ENCODE measurements at places on chromosomes 16 and 17.
A peak's percentile ranks its signal among the peaks of the same experiment; 100 is the strongest.

DNA sequence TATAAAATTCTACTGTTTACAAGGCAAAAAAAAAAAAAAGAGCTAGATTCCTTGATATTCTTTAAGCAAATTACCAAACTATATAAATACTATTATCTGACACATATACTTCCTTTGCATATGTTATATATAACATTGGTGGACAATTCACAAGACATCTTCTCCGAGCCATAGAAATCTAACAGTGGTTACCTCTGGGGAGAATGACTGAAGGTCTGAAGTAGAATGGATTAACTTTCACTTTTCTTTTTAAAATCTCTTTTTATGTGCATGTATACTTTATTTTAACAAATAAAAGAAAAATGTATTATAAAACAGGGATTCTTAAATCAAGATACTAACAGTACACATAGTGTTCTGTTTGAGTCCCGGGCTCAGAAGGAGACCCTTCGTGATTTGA is 131.0 kb downstream of the MRTFB start:
- DNase-seq, result no peak

DNA sequence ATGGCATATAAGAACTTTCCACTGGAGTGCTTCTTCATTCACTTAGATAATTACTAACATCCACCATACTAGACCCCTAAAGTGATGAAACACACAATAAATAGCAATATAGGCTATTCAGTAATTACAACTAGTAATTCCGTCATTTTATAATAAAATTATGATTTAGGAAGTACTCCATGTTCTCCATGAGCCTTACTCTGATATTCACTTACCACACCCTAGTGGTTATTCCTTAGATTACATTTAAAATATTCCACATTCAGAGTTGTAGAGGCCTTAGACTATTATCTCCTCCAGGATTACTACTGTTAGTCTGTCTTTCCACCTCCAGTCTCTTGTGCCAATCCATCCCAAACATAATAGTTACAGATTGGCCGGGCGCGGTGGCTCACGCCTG is 62.4 kb downstream of the STH start:
- DNase-seq, result no peak

DNA sequence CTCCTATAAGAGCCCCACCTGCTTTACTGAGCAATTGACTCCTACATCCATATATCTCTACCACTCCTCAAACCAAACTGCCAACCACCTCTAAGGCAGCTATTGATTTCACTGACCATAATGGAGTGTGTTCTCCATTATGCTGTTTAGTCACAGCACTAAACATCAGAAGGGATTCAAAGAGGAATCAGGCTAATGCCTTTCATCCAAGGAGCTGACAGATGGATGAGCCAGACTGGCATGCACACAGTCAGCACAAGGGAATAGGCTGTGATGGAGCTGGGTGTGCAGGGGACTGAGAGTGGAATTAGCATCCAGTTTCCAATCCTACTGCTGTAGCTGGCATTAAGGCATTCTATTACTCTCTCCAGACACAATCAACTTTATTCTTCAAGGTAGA is 88.7 kb upstream of the CCL2 start:
- no peak for DNase-seq

DNA sequence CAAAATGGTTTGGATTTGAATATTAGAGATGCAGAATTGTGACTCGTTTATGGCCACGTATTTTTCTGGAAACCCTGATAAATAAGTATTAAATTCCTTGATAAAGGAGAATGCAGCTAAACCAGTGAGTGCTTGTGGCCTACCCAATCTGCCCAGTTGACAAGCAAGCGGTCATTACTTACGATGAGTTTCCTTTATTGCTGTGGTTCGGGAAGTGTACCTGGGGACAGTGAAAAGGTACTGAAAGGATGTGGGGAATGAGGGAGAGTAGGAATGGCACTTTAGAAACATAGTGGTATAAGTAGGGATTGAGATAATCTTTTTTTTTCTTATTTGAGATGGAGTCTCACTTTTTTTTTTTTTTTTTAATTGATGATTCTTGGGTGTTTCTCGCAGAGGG is 33.8 kb downstream of the RBBP6 start:
- DNase-seq, result no peak

GRCh38 chr17:79970576-79971068 is 65.0 kb downstream of the TBC1D16 start:
- peak; percentile 72 for DNase-seq

DNA sequence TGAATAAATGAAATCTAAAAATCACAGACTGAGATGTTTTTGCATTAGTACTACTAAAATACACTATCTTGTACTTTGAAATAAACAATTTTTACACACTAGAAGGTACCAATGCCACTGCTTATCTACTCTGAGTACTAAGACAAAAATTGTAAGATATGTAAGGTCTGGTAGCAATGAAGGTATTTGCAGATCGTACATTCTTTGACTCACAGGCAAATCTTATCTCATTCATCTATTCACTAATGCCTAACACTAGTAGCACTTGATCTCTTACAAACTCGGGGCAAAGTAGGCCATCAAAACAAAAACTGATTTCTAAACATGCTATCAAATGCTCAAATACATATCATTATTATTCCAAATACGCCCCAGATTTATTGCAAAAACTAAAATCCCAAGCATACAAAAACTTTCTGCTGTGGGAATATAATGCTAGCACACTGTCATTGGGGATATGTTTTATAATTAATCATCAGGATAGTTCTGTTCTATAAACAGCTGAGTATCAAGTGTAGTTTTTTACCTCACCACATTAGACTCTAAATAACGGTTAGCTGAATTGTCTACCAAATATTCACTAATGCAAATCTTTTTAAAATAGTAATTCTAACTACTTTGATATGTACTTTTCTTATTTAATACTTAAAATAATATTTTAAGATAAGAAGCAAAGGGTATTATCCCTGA is 68.0 kb downstream of the MED13 start:
- DNase-seq, result no peak

DNA sequence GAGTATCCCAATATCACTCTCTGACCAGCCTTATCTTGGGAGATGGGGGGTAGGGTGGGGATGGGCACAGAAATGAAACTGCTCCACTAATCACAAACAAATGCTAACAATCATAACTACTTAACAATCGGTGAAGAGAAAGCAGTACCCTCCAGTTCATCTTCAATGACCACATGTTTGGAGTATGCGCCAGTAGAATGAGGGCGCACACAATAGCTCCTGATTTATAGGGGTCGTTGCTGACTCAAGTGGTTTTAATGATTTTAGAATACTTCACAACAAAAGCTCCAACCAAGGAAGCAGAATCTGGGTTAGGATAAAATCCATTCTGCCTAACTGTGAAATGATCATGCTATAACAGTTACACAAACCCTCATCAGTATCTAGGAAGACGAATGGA is 184.4 kb downstream of the AATF start:
- DNase-seq, result no peak

- DNase-seq, result no peak
Observed at GRCh38 chr17:63331301-63332061, 114.6 kb downstream of the CYB561 start.

DNA sequence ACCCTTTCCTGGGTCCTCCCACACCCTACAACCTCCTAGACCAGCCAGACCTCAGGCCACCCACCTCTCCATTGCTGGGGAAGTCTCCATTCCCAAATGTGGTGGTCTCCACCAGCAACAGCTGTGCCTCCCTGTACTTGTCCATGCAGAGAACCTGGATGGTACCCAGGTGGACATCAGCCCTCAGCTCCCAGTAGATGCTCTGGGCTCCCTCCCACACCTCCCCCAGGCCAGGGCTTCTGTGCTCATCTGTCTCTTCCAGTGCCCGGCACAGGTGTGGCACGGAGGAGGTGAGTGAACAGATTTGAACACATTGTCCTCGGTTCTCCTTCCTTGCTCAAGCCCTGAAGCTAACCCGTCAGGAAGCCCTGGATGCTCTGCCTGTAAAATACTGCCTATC is 34.6 kb downstream of the LGALS9 start:
- no peak for DNase-seq

DNA sequence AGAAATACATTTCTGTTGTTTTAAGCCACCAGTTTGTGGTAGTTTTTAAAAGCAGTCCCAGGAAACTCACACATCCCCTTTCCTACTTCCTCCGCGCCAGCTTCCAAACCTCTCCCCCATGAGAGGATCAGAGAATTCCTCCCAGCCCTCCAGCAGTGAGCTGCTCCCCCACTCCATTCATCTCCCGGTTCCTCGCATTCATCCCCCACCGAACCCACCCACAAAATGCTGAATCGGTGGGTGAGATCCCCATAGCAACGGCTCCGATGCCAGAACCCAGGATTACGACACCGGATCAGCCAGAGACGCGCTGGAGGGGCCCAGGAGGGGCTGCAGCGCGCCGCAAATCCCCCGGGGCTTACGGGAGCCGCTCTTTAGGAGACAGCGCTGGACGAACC is 251.4 kb upstream of the RPL38 start:
- no peak for DNase-seq

- DNase-seq, result no peak
Observed at GRCh38 chr16:87240211-87241136, 76.7 kb downstream of the C16orf95 start.

DNA sequence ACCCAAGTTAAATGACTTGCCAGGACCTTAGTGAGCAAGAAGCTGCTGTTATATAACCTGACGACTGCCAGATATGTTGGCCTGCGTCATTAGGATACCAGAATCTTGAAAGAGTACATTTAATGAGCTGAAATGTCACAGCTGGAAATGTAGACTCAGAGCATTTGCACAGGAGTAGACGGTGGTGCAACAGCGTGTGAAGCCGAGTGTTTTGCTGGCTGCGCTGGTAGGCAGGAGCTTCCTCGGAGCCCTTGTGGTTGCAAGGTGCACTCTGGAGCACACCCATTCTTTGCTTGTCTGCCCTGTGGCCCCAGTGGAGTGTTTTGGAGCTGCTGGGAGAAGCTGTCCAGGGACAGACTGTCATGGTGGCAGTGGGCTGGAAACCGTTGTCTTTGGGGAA is 79.3 kb downstream of the BANP start:
- DNase-seq, result no peak

- DNase-seq, result no peak
Observed at GRCh38 chr17:17685775-17686291, 4.6 kb downstream of the RAI1 start.

- DNase-seq, result no peak
Observed at GRCh38 chr16:85984231-85984880, 85.4 kb downstream of the IRF8 start.

DNA sequence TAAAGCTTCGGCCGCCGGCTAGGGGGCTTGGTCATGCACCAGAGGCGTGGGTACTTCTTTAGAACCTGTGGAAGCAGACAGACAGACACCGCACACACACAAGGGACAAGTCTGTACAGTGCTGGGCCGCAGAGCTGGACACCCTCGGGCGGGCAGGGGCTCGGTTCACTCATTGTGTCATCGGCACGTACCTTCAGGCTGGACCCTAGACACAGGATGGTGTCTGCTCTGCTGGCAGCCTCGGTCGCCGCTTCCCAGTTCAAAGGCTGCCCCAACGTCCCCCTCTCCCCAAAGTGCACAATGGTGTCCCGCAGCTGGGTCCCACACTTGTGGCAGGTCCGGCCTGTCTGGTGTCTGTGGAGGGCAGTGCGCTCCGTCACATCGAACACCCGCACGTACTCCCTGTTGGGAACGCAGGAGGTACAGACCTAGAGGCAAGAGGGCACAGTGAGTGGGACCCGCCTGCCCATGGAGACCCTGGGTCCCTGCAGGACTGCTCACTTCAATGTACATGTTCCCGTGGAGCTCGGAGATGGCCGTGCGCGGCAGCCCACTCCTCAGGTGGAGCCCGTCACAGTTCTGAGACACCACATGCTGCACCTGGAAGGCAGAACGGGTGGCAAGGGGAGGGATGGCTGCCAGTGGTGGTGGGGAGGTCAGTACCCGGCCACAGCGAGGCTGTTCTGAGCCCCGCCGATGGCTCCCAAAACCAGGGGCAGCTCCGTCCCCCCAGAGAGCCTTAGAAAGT is 3.1 kb upstream of the PCYT2 start:
- no peak for DNase-seq

- DNase-seq, result peak; percentile 74
Observed at GRCh38 chr17:29219378-29220047, 27.1 kb upstream of the CRYBA1 start.

DNA sequence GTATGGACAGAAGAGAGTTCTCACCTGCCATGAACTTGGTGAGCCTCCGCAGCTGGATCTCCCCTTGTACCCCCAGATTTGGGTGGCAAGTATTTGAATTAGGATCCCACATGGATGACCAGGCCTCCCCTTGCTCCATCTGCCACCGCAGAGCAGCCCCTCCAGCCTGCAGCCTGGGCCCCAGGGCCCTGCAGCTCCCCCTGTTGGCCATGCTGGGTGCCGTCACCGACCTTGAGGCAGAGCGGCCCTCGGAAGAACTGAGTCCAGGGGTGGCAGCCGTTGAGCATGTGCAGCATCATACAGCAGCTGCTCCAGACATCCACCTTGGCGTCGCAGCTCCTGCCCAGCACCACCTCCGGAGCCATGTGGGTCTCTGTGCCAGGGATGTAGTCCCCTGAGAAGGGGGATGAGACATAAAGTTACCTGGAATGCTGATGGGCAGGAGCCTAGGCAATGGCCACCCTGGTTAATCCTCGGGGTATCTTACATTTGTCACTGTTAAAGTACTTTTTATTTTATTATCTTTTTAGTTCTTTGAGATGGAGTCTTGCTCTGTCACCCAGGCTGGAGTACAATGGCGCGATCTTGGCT is 9.0 kb upstream of the SPATA32 start:
- no peak for DNase-seq

DNA sequence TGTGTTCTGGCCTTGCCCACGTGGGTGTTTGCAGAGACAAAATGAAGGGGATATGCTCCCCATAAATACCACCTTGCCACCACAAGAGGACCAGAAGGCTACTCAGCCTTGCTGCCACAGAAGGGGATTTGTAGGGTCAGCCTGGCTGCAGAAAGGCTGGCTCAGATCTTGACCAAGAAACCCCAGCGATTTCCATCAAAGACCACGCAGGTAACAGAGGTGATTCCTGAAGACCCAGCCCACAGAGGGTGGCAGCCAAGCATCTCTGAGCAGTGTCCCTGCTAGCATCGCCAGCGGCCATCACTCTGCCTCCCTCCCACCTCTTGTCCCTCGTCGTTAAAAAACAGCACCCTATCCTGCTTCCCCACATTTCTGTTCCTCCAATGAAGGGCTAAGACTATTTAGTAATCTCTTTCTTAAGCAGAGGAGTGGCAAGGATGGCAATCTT is 54.9 kb downstream of the BEAN1 start:
- no peak for DNase-seq

- DNase-seq, result peak; percentile 88
Observed at GRCh38 chr17:43778337-43779144, at the start of gene DUSP3. Gene DUSP3 (minus strand): TSS chr17:43778977. CDS start chr17:43778924, 53 bp downstream.

GRCh38 chr16:72921620-72922019 is 126.3 kb downstream of the ZFHX3 start:
- DNase-seq, result peak; percentile 43
